ENCODE measurements at places on chromosomes 2 and 18.

DNA sequence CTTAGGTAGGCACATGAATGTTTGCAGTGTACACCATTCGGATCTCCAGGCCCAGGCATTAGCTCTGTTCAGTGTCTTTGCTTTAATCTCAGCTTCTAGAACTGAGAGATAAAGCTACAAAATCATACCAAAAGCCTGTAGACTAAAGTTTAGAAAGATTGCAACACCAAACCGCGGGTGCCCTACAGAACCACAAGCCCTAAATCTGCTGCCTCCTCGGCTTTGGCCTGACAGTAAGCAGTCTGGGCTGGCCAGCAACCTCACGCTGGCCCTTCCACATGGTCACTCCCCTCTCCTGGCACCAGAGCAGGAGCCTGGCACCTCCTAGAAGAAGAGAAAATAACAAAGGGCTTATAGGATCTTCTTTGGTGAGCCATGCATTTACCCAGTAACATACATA, 8.9 kb upstream of the OSR1 start:
- DNase-seq = no peak

GRCh38 chr2:55073000-55073983, 23.0 kb upstream of the RTN4 start:
- no peak for DNase-seq

GRCh38 chr18:56065086-56065485, 477.1 kb upstream of the TCF4 start:
- DNase-seq = no peak

- no peak for DNase-seq
Observed at GRCh38 chr2:19710230-19710629, 191.6 kb downstream of the TTC32 start.

Measured in fibroblast of mammary gland (primary cell).